ENCODE measurements at places on chromosomes 3 and 15.
A peak's percentile ranks its signal among the peaks of the same experiment; 100 is the strongest.

- DNase-seq: no peak
Observed at GRCh38 chr15:100075229-100075628, 266.5 kb downstream of the ADAMTS17 start.

DNA sequence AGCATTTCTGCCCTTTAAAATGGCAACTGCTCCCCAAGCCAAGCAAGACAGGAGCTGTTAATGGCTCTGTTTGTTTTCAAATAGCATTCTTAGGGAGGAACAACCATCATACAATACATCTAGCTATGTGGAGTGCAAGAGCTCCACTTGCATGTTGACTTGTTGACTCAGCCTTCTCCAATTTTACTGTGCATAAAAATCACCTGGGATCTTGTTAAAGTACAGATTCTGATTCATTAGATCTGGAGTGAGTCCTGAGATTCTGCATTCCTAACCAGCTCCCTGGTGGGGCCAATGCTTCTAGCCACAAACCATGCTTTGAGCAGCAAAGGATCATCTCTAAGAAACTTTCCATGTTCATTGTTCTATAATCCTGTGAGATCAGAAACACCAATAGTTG, 171.4 kb downstream of the THRB start:
- DNase-seq: no peak

GRCh38 chr3:116097226-116097625, 348.1 kb downstream of the LSAMP start:
- no peak for DNase-seq

DNA sequence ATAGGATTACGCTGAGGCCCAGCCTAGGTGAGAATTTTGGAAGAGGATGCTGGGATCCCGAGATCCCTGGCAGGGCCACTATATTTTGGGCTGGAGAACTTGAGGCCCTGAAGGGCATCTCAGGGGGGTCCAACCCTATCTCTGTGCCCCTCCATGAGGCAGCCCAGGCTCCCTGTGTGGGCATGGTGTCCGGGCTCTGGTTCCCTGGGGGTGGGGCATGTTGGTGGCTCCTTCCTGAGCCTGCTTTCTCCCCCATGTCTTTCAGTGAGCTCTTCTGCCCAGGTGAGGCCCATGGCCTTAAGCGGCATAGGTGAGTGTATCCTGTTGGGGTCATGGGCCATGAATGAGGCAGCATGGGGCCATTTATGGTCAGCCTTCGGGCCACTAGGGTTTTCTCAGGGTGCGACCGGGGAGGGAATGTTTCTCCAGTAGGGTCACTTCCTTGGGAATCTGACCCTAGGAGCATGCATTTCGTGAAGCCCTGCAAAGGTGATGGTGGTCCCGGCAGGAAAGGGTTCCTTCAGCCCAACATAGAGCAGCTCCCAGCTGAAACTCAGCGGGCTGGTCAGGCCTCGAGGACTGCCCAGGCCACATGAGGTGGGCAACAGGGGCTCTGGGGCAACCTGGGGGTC, 191.3 kb downstream of the UBE3A start:
- DNase-seq: no peak

DNA sequence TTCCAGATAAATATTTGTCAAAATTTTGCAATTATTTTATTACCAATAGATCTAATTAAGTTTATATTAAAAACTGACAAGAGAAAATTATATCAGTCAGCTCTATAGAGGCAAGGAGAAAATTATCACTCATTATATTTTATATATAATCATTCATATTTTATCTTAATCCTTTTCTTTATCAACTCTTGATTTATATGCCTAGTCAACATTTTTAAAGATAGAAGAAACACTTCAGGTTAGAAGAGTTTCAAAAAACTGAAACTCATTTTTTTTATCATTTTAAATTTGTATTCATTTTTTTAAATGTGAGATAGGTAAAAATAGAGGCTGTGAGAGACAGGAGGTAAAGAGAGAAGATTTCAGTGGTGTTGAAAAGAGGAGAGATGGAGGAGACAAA, 217.3 kb upstream of the P2RY1 start:
- no peak for DNase-seq

GRCh38 chr3:175672119-175672689, 813.1 kb downstream of the NAALADL2 start:
- no peak for DNase-seq

DNA sequence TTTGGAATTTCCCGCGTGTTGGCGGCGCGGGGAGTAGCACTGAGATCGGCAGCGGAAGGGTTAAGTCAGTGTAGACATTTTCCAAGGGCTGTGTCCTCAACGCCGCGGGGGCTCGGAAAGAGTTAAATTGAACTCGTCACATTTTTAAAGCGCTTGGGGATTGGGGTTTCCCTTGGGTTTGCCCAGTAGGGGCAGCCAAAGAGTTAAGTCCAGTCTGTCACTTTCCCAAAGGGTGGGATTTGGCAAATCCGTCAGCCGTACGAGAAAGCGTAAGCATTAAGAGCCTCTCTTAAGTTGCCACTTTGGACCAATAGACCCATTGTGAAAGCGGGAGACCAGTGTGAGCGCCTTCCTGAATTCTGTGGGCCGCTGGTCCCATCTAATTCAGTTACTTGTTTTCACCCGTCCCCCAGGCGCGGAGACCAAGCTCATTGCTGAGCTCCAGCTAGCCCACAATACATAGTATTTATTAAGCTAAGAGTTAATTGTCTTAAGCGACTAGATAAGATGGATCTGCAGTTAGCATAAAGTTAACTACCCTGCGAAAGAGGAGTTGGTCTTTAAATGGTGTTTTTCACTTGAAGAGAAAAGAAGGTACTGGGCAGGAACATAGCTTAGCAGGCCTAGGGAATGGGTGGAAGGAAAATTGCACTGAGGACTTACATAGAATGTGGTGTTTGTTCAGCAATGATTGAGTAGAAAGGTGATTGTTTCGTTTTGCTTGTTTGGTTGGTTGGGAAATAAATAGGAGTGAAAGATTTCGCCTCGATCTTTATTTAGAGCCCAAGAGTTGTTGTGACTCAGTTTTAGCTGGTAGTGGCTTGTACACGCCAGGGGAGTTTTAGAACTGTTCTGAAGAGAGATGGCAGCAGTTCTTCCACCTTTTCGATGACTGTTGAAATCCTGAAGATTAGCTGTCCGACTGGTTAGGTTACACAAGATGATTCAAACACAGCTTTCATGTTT, 932 bp downstream of the ARL8B start:
- DNase-seq: peak; percentile 42

- no peak for DNase-seq
Observed at GRCh38 chr3:4828279-4829030, 150.8 kb upstream of the BHLHE40 start.

- DNase-seq: no peak
Observed at GRCh38 chr3:4736284-4736861, 242.9 kb upstream of the BHLHE40 start.

DNA sequence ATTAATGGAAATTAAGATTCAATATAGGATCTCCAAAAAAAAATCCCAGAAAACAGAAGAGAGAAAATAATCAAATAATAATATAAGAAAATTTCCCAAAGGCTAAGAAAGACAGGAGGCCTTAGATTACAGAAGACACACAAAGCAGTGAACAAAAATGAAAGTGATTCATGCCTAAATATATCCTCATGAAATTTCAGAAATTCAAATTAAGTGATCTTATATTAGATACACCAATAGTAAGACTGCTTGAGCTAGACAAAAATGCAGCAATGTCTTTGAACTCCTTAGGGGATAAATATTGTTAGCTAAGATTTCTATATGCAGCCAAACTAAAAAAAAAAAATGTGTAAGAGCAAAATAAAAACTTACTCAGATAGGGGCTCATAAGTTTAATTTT, 44.6 kb upstream of the ARPP21 start:
- DNase-seq: no peak

DNA sequence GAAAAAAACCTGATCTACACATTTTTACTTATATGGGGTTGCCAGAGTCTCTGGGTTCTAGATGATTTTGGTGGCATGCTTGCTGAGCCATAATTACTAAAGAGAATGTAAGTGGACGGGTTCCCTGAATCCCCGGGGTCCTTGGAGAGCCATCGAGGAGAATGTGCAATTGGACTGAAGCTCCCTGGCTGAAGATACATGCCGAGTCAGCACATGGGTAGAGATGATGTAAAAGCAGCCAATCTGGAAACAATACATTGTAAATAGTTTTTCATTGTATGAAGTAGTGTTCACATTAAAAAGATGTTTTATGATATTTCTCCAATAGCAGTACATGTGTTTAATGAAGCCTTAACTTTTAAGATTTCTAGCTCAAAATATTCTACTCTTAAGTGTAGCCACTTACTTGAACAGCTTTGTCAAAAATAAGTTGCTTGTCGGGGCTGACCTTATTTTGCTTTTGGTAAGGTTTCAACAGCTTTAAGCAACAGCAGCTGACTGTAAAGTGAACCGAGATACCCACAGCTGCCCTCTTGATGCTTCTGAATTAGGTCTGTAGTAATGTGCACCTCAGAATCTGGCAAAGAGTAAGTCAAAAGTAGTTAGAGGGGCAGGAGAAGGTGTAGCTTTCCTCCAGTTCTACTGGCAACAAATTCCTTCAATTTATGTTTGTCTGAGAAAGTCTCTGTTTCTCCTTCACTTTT, 205.7 kb downstream of the PLCL2 start:
- DNase-seq: no peak

Measured in activated naive CD4-positive, alpha-beta T cell treated with Interleukin-2 at 50 U/mL for 16 hours (primary cell).